ENCODE measurements at places on chromosomes 5 and 9. TPM values are rescaled to one million over a fixed set of nuclear protein-coding genes. Genes with fewer than 3 reads are reported as not detected.

- ATAC-seq, result no peak
Measured at GRCh38 chr5:179794575-179794974, 789 bp downstream of the LTC4S start.

DNA sequence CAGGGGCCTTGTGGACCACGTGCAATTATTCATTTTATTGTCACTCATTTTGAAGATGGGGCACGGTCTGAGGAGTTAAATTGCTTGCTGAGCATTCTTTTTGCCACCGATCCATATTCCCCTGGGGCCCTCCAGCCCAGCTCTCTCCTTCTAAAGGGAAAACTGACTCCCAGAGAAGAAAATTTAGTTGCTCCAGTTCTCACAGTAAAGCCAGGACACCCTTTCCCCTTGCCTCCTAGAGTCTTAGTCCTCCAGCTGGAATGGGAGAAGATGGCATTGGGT, 1.0 kb upstream of the PANK3 start:
- no peak for ATAC-seq

DNA sequence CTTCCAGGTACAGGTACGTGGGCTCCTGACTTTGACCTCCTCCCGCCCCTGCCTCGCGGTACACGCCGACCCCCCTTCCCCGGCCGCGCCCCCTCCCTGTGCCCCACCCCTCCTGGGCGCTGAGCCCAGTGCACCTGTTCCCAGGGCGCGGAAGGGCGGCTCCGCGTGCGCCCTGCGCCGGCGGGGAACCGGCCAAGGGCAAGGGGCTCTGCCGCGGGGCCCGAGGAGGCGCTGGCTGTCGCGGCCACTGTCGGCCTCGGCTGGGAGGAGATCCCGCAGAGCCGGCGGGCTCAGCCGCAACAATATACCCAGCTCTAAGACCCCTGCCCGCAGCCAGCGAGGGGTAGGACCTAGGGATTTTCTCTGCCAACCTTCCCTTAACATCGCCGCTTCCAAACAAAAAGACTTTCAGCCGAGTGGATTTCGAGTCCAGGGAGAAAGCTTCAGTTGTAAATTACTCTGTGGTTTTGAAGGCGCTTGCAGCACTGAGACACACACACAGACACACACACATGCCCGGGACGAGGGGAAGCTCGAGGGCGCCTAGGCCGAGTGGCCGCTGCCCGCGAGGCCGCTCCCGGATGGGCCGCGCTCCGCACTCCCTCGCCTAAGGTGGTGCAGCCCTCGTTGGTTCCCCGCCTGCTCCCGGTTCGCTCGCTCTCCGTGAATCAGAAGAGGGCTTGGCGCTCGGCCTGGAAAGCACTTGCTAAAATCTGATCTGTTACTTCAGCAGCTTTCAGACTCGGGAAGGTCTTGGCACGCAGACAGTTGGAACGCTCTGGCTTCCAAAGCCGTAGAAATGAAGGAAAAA, 1.2 kb downstream of the FGF18 start:
- ATAC-seq, result peak; percentile 29

DNA sequence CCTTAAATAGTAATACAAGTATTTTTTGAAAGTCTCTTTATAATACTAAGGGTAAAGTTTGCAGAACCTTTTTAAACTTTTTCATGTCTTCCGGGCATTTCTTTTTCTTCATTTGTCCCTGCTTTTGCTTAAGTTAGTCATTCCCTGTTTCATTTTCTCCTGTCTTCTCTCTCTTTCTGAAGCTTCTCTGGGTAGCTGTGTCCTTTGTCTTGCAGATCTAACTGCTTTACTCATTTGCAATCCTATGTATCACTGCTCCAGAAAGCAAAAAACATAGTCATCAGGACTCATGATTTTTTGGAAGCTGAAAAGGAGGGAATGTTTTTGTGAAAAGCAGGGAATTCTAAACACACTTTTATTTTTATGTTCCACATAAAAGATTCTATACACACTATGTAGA, 301.7 kb downstream of the MRPS30 start:
- no peak for ATAC-seq

DNA sequence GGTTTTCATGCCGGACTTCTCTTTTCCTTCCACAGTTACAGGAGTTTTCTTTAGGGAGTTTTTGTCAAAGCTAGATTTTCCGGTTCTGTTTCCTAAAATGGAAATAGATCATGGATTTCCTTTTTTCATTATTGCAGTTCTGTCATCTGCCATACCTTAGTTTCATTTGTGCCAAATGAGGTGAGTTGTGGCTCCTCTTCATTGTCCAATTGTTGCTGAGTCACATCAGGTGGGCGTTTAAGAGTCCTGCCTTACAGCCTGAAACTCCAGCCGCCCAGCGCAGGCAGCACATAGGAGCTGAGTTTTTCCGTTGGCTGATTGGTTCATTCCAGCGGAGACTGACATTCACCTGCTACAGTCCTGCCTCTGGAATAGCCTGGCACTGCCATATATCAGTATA, 14.1 kb downstream of the SLC25A25 start:
- peak; percentile 24 for ATAC-seq

GRCh38 chr5:73303148-73304079, 130.4 kb downstream of the TMEM174 start:
- no peak for ATAC-seq

DNA sequence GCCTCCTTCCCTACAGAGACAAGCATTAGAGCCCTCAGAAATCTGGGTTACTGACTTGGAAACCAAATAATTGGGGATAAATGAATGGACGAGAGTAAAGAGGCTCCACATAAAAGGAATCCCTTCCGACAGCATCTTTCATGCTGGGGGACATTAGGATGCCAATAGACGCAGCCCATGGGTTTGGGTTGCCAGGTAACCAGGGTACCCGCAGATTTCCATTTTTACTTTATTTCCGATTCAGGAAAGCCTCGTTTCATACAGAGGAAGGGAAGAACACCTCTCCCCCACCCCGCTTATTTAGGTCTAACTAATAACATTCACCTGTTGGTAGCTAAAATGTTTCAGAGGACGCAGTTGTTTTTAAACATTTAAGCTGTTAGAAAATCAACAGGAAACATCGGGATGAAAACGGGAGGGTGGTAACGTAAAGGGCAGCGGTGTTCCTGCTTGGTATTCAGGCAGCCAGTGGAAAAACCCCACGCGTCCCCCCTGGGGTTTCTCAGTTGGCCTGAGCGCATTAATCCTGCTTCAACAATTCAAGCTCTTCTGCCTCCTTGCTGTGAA, 179.5 kb downstream of the YTHDC2 start:
- ATAC-seq, result no peak

DNA sequence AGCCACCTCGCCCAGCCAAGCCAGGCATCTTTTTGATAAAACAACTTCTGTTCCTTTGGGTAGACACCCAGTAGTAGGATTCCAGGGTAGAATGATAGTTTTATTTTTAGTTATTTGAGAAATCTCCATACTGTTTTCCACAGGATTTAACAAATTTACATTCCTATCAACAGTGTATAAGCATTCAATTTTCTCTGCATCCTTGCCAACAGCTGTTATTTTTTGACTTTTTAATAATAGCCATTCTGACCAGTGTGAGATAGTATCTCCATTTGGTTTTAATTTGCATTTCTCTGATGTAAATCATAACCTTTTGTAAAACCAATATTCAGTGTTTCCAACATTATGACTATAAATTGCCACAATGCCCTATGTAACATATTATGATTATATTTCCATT, 28.2 kb upstream of the CCNB1 start:
- no peak for ATAC-seq

DNA sequence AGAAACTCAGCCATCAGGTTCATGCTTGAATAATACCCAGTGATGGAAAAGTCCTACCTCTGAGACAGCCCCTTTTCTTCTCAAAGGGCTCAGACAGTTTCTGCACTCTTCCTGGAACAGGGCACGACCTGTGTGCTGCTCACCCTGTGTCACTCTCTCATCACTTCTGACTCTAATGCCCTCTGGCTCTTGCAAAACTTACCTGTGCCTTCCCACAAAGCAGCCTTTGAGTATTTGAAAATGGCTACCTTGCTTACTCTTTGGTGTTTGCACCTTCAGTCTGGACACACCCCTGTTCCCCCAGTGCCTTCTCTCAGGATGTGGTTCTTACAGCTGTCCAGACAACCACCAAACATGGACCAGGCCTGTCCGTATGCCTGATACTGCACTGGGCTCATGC, 171.4 kb downstream of the GRIA1 start:
- no peak for ATAC-seq

DNA sequence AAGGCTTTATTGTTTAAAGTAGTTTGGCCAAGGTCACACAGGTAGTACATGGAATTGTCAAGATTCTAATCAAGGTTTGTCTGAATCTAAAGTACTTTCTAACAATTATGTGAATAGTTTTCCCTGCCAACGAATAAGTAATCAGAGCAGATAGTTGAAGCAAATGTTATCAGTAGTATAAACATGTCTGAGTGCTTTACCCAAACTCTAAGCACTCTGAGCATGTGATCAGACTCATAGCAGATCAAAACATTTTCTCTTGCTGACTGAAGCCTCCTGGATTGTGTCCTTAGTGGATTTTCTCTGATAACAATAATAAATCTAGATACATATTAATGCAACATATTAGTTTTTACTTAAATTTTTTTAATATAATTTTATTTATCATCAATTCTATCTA, 995.0 kb downstream of the EFNA5 start:
- no peak for ATAC-seq

DNA sequence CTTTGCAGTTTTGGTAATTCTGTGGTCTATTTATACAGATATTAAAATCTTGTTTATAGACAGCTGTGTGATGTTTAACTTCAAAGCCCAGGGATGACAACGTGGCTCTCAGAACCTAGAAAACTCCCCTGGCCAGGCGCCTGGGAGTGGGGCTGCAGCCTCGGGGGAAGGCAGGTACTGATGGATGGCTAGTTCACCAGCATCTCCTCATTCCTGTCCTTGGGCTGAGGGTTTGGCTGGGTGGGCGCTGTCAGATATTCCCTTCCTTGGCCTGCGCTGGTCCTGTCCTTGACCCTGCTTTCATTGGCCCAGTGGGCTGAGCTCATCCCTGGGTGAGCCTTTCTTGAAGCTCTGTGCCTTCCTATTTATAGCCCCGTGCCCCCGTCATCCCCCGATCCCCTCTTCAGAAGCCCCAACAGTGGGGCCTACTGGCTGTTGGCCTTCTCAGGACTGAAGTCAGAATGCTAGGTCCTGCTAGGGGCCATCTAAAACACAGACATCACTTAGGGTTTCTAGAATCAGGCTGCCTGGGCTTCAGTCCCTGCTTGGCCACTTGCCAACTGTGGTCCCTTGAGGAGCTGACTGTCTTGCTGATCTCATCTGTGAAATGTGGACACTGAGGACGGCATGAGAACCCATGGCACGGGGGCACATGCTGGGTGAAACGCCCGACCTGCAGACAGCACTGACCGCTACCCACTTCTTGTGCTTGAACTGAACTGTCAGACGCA, 20.9 kb downstream of the SH3GLB2 start:
- ATAC-seq, result peak; percentile 20

GRCh38 chr5:111367115-111367514, 142.9 kb downstream of the CAMK4 start:
- no peak for ATAC-seq

DNA sequence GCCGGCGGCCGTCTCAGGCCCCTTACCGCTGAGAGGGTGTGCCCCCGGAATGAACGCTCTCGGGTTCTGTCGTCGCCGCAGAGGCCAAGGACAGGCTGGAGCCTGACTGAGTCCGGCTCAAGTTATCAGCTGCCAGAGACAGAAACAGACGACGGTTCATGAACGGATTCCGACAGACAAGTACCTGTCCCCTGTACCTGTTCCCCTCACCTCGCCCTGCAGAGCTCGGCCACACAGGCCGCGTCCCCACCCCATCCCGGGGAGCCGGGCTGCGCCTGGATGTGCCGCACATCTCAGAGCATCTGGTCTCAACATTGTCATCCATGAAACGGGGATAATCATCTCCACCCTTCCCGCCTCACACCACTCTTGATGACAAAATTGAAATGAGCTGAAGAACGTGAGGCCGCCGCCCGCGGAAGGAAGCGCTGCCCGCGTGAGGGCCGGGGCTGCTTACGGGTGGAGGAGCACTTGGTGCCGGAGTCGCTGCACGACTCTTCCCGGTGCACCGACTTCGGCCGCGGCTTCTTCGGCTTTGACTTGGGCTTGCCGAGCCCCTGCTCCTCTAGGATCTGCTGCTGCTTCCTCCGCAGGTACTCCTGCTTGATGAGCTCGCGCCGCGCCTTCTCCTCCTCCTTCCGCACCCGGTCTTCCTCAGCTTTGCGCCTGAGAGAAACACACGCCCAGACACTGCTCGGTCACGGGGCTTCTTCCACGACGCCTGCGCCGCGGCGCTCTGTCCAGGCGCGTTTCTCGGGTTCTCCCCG, 89.2 kb downstream of the CAMSAP1 start:
- no peak for ATAC-seq

GRCh38 chr5:111551161-111551560, 38.8 kb upstream of the STARD4 start:
- ATAC-seq, result peak; percentile 3

GRCh38 chr5:179195561-179196404, 135.6 kb downstream of the ZNF354C start:
- no peak for ATAC-seq

DNA sequence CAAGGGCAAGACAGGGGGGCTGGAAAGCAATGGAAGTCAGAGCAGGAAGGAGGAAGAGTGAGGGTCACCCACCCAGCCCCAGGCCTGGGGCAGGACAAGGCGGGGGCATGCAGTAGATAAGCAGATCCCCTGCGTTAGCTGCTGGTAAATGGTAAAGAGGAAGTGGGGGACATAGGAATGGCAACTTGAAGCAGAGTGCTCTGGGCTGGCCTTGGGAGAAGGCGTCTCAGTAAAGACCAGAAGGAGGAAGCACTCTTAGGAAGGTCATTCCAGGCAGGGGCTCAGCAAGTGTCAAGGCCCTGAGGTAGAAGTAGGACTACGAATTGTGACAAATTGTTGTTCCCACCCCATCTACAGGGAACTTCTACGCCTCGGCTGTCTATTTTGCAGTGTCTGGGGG, 15.1 kb downstream of the TCOF1 start:
- no peak for ATAC-seq

- no peak for ATAC-seq
Measured at GRCh38 chr5:168328814-168329213, 37.4 kb downstream of the WWC1 start.

- no peak for ATAC-seq
Measured at GRCh38 chr5:9197881-9198260, 348.0 kb downstream of the SEMA5A start.

GRCh38 chr5:160298189-160298588, 14.2 kb downstream of the CCNJL start:
- no peak for ATAC-seq

GRCh38 chr9:92245005-92245797, 48.3 kb downstream of the IARS1 start:
- ATAC-seq, result no peak

GRCh38 chr5:96601715-96602244, 60.4 kb upstream of the CAST start:
- peak; percentile 73 for ATAC-seq

The SLC4A9 gene
- total RNA-seq, result not detected

The CAMK2A gene
- total RNA-seq, result 6.9 TPM

The NIPAL4 gene
- 2.3 TPM for total RNA-seq

The ZFP2 gene
- total RNA-seq, result 3.1 TPM

The SPATA31A3 gene
- not detected for total RNA-seq

The ZNF367 gene
- total RNA-seq, result 2.2 TPM

The RABL6 gene
- total RNA-seq, result 57.4 TPM

The ACOT12 gene
- total RNA-seq, result not detected

The NUTM2F gene
- total RNA-seq, result not detected

The OLFML2A gene
- 21.7 TPM for total RNA-seq

The C5orf58 gene
- not detected for total RNA-seq

The MYOT gene
- total RNA-seq, result 38.9 TPM

The SV2C gene
- 0.54 TPM for total RNA-seq
